ENCODE measurements at places on chromosomes 5 and 9.

DNA sequence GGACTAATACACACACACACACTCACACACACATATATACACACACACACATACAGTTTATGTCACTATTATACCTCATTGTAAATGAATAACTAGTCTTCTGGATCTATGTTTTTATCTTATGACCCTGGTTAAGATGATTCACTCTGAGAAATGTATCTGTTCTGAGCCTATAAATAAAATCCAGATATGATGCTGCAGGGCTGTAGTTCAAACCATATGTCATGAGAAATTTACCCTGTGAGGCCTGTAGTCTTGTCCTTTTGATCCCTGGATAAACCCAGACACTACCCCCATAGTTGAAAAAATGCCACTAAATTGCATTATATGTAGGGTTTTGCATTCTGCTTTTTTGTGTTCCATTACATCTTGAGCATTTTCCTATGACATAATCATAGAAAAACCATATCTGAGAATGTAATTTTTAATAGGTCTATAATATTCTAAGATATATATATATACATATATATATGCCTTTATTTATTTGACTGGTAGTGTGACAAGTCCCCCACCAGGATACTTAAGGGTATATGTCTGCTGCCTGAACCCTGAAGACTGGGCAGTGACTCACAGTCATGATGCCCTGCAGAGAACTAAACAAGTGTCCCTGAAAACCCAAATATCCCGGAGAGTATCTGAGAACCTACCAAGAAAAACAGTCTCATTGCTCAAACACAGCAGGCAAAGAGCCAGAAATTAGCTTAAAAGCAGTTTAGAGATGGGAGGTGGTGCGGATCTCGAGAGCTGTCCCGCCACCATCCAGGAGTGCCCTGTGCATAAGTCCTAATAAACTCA is 18.4 kb upstream of the ALDOB start:
- DNase-seq: no peak

- DNase-seq: no peak
Observed at GRCh38 chr5:12636209-12636608, 732.0 kb upstream of the CTNND2 start.

GRCh38 chr5:178347956-178348355 is 115.4 kb upstream of the PHYKPL start:
- no peak for DNase-seq

- DNase-seq: no peak
Observed at GRCh38 chr5:122332599-122333555, 20.8 kb downstream of the SNCAIP start.
